Stimulated activated CD4-positive, alpha-beta T cell treated with anti-CD3 and anti-CD28 coated beads, Interleukin-1b, Interleukin-23, amount 100 ng/mL, for 1 hour (primary cell): ENCODE measurements at places on chromosomes 12 and 14.

- DNase-seq = no peak
Measured at GRCh38 chr12:47054659-47055058, 24.8 kb upstream of the PCED1B start.

DNA sequence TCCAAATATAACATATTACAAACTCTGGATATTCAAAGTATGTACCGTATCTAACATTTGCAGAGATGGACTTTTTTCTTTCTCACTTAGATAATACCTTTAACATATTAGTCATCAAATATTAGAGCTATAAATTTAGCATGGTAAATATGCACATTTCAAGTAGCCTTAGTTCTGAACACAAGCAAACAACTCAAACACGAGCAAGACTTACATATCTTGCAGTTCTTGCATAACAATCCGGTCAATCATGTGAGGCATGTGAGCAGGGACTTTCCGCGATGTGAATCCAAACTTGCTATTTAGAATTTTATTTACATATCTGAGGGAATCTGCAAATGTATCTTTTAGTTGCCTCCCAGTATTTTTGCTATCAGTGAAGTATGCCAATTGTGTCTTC, 22.1 kb upstream of the SYCP3 start:
- DNase-seq = no peak

DNA sequence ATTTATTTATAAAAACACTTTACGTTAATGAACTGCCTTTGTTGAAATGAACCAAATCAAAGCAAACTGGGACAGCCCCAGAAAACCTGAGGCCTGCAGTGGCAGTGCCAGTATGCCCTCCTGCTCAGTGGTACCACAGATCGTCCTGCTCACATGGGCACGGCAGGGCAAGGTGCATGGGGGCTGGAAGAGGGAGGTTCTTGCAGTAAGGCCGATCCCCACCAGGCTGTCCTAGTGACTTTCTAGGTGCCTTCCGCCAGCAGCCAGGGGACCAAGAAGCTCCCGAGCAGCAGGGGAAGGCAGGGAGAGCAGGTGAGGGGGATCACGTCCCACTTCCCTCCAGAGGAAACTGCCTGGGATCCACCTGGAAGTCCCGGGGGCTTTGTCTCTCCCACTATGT, 63.9 kb downstream of the TESC start:
- no peak for DNase-seq

GRCh38 chr12:67928621-67929383, 60.4 kb upstream of the IFNG-AS1 start:
- DNase-seq = no peak

DNA sequence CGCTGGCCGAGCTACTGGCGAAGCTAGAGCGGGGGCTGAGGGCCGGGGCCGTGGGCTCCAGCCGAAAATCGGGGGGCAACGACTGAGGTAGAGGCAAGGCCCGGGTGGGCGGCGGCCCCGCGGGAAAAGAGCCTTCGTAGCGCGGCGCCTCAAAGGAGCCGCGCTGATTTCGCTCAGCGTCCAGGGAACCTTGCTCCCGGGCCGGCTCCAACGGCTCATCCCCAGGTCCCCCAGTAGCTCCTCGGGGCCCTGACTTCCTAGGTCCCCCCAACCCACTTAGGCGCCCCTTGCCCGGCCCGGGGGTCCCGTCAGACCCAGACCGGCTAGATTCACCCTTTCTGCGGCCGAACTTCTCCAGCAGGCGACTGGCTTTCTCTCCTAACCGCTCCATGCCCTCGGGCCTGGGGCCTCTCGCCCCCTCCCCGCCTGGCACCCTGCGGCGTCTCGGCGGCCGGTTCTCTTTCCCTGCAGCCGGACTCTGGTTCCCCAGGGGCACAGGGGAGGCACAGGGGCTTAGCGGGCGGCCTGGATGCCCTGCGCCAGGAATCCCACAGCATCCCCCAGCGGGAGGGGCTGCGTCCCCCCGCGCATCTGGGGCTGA, 375 bp downstream of the AJUBA start:
- no peak for DNase-seq

DNA sequence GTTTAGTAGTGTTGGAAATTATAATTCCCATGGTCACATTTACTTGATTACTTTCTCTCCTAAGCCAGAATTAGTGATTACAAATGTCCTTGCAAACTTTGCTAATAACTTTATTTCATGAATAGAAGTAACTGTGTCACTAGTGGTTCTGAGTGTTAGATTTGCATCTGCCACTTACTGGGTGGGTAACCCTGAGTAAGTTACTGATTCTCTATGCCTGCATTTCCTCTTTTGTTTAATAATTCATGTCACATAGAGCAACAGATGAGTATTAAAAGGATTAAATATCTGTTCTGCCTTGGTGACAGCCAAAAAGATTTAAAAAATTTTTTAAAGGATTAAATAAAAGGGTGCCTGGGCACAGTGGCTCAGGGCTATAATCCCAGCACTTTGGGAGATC, 78.6 kb downstream of the BHLHE41 start:
- DNase-seq = no peak

DNA sequence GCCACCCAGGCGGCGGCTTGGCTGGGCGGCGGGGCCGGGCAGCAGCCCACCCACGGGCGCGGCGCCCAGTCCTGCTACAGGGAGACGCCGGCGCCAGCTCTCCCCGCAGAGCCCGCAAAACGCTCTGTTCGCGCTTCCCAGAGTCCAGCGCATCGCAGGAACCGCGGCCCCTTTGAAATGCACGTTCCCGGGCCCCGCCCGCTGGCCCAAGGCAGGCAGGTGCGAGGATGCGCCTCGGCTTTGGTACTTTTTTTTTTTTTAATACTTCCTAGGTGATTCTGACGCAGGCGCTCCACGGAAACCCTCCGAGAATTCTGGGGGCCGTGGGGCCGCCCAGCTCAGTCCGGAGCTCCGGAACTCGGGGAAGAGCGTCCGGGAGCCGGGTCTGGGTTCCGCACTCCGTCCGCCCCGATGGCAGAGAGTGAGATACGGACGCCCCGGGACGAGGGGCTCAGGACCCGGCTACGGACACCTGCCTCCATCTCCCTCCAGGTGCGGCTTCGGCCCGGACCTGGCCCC, 483 bp downstream of the POC1B start:
- no peak for DNase-seq

DNA sequence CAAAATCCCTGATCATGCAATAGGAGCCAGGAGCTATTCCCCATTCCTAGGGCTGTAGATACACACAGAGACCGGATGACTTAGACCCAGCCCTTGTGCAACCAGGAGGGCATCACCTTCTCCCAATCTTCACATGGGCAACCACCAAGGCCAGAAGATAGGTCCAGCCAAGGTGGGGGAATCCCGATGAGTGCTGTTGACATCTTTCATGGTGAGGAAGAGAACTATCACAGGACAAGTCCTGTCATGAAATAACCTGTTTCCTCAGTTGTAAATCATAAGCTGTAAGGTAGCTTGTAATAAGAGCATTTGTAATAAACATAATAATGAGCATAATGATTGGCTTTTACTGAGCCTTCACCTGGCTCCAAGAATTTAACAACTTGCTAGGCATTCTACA, 89.5 kb downstream of the GCH1 start:
- no peak for DNase-seq

DNA sequence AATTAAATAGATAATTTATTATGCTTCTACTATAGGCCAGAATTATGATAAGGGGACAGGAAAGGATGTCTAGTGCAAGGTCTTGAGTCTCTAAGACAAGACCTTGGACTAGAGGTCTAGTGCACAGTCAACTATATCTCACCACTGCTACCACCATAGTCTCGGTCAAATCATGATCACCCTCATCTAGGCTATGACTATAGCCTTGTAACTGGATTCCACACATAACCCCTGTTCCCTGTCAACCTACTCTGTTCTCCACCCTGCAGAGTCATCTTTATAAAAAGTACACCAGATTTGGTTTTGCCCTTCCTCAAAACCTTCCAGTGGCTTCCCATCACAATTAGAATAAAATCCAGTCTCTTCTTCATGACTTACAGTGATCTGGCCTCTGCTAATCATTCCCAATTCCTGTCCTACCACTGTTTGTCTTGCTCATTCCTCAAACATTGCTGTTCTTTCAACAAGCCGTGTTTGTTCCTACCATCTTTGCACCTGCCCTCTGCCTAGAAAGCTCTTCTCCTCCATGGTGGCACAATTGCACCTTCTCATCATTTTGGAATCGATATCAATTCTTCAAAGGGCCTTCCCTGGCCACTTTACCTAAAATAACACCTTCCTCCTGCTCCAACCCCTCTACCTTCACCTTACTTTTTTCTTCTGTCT, 169.4 kb downstream of the FOXN3 start:
- DNase-seq = no peak

GRCh38 chr12:95169368-95169767, 47.9 kb downstream of the FGD6 start:
- no peak for DNase-seq

DNA sequence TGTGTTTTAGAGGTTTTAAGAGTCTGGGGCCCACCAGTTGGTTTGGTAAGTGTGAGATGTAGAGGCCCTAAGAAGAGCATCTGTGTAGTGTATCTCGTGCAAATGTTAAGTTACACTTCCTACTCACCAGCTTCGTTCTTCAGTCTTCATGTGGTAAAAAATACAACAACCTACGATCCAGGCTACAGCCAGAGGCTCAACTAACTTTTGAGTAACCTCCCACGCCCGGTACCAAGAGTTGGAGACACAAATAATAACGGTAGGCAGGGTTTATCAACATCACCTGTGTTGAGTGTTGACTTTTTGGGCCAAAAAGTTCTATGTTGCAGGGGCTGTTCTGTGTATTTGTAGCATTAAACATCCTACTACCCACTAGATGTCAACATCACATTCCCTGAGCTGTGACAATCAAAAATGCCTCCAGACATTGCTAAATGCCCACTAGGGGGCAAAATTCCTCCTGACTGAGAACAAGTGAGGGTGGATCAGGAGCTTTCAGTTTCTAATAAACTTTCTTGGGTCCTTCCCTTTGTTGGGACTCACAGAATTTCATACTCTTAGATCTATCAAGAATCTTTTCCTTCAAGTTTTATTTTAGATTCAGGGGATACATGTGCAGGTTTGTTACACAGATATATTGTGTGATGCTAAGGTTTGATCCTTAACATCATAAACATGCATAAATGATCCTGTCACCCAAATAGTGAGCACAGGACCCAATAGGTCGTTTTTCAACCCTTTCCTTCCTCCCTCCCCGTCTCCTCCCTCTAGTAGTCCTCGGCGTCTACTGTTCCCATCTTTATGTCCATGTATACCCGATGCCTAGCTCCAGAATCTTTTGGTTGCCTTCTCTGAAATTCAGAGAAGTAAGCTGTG, 94.7 kb downstream of the SLC2A13 start:
- no peak for DNase-seq

- DNase-seq = no peak
Measured at GRCh38 chr12:57236925-57237595, 7.5 kb downstream of the SHMT2 start.

- no peak for DNase-seq
Measured at GRCh38 chr12:91810531-91811451, 334.9 kb downstream of the BTG1 start.

DNA sequence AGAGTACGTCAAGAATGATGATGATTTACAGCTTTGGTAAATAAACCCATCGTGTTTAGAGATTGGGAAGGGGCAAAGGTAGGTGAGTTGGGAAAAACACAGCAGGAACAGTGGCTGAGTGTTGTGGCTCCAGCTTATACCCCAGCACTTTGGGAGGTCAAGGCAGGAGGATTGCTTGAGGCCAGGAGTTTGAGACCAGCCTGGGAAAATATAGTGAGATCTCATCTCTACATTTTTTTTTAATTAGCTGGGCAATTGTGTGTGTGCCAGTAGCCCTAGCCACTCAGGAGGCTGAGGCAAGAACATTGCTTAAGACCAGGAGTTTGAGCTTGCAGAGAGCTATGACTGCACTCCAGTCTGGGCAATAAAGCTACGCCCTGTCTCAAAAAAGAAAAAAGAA, 77.1 kb downstream of the RASSF9 start:
- no peak for DNase-seq

- DNase-seq = no peak
Measured at GRCh38 chr12:113222730-113223531, 1.7 kb downstream of the TPCN1 start.

DNA sequence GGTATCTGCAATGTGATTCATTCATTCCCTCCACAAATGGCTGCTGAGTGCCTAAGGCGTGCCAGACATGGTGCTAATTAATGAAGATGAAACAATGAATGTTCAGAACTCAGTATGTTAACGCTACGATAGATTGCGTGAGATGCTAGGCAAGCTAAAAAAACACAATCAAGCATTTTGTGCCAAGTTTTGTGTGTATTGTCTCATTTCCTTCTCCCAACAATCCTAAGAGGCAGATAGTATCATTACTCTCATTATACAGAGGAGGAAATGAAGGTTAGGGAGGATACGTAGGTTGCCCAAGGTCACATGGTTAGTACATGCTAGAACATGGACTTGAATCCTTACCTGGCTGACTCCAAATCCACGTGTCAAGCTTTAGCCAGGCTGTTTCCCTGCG, 264.4 kb downstream of the EFCAB11 start:
- DNase-seq = no peak

- no peak for DNase-seq
Measured at GRCh38 chr12:88993651-88994050, 358.6 kb downstream of the DUSP6 start.

DNA sequence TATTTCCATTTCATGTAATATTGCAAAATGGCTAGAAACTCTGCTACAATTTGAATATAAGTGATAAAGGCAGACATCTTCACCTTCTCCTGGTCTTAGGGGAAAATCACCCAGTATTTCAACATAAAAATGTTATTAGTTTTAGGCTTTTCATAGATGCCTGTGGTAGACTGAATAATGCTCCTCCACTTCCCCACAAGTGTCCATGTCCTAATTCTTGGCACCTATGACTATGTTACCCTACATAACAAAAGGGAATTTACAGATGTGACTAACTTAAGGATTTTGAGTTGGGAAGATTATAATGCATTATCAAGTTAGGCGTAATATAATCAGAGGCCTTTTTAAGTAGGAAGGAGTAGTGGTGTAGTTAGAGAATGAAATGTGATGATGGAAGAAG, 196.4 kb downstream of the TMTC3 start:
- DNase-seq = no peak

DNA sequence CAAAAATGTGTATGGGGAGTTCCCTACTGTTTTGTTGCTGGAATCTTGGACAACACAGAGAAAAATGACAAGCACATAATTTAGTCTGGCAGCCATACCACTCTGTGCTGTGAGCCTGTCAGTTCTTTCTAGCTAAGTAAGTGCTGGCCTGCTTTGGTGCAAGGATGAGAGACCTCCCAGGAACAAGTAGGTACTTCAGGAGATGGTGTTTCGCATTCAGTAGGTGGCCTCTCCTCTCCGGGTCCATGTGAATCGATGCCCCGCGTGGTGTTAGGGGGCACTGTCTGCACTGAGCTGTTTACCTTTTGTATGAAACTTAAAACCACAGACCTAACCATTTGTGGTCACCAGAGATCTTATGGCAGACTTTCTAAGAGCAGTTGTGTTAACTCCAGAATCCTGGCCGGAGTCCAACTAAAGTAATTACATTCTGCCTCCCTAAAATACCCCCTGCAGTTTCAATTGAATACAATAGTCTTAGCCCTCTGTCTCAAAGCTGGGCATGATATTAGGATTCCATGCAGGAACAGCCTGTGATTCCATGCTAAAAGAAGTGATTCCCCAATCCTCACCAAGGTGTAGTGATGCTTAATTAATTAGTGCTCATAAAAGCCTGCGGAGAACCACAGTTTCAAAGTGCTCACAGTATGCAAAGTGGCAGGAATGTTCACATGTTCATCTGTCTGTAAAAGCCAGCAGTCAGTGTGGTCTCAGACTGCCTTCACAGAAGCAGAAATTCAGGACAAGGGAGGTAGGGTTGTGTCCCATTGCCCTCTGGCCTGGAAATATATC, 64.2 kb downstream of the LLPH start:
- DNase-seq = no peak
